ENCODE measurements at places on chromosomes 13 and 19. TPM values are rescaled to one million over a fixed set of nuclear protein-coding genes. Genes with fewer than 3 reads are reported as not detected.

FKRP gene
- total RNA-seq = 37.2 TPM

- H3K27me3 ChIP-seq = no peaks in the 10 kb centered on the region
- H3K36me3 ChIP-seq = no peaks in the 10 kb centered on the region
- peaks cover 37% of the 10 kb centered on the region for H3K4me1 ChIP-seq
- H3K4me3 ChIP-seq = peak overlapping the region; percentile 98
- DNase-seq = no peak
- H3K27ac ChIP-seq = peak overlapping the region; percentile 99
These were observed 1.1 kb downstream of the PLEKHJ1 start for GRCh38 chr19:2234996-2235380.

PEPD gene
- 87.9 TPM for total RNA-seq

CSNK1G2 gene
- 159 TPM for total RNA-seq

DNA sequence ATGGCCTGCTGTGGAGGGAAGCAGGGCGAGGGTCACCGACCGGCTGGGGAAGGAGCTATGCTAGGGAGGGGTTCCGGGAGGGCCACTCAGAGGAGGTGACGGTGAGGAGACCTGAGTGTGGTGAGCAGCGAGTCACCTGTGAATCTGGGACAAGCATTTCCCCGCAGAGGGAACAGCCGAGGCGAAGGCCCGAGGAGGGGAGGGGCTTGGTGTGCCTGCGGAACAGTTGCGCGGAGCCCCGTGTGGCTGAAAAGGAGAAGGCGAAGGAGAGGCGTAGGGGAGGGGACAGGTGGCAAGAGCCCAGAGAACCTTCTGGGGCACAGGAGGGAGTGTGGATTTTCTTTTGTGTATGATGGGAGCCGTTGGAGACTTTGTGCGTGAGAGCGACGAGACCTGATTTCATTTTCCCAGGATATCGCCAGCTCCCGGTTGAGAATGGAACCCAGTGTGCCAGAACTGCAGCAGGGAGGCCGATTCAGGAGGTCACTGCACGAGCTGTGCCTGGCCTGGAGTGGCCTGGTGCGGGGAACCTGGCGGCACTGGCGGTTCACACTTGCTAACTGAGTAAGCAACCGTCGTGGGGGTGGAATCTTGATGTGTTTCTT, 117.7 kb upstream of the ZNF507 start:
- DNase-seq = no peak
- no peak overlapping the region for H3K27ac ChIP-seq
- H3K4me1 ChIP-seq = no peaks in the 10 kb centered on the region
- H3K4me3 ChIP-seq = no peak overlapping the region

DNA sequence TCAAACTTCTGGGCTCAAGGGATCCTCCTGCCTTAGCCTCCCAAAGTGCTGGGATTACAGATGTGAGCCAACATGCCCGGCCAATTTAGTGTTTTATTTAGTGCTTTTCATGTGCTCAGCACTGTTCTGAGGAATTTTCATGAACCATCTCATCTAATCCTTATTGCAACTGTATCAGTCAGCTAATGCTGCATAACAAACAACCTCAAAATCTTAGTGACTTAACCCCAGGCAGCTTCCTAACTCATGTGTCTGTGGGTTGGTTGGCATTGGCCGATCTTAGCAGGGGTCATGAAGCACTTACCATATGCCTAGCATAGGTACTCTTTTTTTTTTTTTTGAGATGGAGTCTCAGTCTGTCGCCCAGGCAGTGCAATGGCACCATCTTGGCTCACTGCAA, 6.2 kb upstream of the SDHAF1 start:
- no peak overlapping the region for H3K4me3 ChIP-seq
- no peaks in the 10 kb centered on the region for H3K36me3 ChIP-seq
- DNase-seq = no peak
- H3K4me1 ChIP-seq = no peaks in the 10 kb centered on the region
- no peaks in the 10 kb centered on the region for H3K27me3 ChIP-seq

Data from testis (tissue), 5 donors.